ENCODE measurements at places on chromosomes 3 and 15.
A peak's percentile ranks its signal among the peaks of the same experiment; 100 is the strongest.

DNA sequence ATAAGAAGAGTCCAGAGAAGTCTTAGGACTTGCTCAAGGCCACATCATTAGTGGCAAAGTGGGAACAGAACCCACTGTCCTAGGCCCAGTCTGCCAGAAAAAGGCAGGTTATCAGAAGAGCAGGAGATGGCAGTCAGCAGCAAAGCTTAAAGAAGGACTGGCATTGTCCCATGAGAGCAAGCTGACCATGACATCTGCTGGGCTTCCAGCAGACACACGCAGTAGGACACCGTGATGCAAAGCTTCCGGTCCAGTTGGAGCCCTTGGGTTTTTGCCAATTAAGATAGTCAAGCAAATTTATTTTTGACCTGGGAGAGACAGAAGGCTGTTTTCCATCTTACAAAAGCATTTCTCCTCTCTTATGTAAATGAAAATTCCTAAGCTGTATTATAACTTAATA is 42.1 kb downstream of the ZBTB38 start:
- no peak for DNase-seq

DNA sequence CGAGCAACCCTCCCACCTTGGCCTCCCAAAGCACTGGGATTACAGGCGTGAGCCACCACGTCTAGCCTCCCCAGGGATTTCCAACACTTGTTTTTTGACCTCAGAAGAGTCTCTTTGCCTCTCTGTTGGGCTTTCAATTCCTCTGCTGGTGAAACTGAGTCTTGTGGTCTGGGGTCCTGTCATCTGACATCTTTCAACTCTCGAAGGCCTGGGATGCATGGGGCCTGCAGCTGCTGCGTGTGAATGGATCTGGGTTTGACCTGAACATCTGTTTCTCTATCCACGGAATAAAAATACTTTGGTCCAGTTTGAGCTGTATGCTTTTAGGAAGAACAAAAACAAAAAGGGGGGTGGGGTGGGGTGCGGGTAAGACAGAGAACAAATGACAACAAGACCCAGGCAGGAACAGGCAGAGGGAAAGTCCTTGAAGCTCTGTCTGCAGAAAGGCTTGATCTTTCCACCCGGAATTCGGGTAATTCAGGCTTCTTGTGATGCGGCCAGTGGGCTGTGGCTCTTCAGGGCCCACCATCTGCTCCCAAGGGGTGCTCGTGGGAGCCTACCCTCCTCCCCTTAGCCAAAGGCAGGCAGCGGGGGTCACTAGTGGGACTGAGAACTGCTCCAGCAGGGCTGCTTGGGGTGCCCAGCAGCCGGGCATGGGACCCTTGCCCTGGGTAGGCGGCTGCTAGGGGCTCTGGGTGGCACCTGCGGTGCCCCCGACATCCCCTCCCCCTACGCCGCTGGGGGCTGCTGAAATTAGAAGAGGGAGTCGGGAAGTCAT is 71.5 kb downstream of the SLC12A8 start:
- DNase-seq: no peak

DNA sequence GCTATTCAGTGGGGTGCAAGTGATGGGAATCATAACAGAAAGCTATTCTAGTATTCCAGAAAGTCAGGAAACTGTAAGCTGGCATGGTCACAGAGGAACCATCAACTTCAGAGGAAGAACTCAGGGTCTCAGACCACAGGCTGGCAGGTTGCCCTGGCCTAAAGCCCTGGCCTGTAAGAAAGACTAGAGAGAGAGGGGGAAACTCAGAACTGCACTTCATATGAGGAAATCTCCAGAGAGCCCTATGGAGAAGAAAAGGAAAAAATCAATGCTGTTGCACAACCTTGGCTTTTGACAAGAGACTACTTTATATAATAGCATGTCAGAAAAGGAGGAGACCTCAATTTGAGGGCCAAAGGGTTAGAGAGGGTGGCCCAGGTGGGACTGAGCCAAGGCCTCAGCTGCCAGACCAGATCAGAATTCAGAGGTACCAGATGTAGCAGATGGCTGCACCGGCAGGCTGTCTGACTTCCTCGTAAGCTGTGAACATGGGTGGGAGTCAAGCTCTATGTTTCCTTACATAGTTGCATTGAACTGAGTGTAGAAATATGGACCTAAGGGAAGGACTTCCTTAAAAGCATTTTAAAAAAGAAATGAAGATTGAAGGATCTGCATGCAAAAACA is 333.8 kb downstream of the PDCD6IP start:
- no peak for DNase-seq

- no peak for DNase-seq
Observed at GRCh38 chr3:126439968-126440708, 35.6 kb downstream of the ZXDC start.

DNA sequence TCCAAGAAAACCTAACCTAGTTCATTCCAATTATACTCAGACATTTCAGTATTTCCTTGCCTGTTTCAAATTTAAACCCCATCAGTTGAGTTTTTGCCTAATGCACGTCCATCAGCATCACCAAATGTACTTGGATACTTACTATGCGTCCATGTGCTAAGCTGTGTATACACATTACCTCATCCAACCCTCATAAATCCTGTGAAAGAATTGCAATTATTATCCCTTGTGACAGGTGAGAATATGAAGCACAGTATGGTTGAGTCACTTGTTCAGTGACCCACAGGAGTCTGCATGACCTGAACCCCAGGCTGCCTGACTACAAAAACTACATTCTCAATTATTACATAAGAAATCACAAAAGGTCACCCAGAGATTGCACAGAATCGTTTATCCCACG is 2.5 kb downstream of the OR5K2 start:
- DNase-seq: no peak

DNA sequence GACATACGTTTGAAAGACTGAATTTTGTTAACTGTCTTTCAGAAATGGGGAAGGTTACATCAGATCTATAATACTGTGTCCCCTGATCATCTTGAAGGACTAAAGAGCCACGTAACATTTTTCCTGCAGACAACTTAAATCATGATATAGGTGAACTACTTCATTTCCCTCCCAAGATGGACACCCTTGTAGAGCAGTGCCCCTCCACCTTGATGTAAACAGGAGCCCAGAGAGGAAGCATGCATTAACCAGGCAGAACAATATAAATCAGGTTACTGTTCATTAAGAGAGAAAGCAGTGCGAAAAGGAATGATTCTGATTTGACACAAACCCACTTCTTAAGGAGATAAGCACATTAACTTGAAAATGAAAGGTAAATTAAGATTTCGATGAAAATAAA is 36.1 kb downstream of the USP3 start:
- DNase-seq: no peak

DNA sequence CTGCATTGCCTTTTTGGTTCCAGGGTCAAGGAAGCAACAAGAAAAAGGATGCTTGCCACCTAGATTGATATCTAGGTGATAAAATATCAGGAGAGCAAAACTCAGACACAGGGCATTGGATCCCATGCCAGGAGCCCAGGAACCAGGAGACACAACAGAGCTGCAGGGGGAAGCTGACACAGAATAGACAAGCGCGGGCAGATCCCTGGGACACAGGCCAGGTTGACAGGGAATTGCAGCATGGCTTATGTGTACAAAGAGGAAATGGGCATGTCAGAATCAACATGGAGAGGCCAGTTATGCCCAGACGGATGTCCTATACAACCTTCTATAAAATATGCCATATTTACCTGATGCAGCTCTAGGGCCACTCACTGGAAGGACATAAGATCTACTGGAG is 84.2 kb downstream of the SEMA6D start:
- DNase-seq: no peak

- no peak for DNase-seq
Observed at GRCh38 chr3:87161013-87161412, 66.1 kb upstream of the CHMP2B start.

DNA sequence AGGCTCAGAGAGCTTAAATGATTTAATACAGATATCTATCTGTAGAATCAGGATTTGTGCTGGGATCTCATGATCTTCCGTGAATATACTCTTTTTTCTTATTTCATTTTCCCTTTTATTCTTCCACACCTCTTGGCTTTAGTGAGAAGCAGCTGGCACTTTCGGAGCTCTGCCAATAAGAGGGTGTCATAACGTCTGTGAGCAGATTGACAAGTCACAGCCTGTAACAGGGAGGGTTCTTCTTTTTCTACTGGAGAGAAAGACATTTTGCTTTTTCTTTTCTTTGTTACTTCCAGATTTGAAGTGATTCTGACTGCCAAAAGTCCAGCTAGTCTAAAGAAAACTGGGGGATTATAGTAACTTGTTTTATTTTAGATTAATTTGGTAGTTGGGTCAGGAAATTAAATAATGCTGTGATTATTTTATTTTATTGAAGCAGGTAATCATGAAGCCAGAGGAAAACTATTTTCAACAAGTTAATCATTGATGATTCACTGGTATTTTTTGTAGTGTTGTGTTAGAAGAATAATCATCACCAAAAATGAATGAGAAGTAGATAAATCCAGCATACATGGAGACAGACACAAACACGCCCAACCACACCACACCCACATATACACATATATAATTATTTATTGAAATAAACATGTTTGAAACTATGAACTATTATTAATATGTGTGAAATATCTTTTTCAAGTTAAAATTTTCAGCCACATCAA is 69.8 kb downstream of the TNFAIP8L3 start:
- DNase-seq: no peak

DNA sequence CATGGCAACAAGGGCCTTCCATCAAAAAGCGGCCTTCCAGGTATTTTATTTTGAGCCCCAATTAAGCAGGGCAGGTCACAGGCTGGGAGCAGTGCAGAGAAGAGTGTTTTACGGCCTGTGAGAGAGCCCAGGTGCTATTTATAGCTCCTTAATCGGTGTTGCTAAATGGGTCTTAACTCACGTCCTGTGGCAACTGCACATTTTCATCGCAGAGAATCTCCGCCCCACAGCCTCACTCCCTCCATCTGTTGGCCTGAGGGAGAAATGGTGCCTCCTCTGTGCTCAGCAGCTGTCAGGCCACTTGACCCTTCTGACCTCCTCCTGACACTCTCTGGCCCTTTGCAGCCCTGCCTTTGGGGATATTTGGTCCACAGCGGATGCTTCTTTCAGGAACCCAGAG is 58.6 kb downstream of the SPSB4 start:
- DNase-seq: no peak

DNA sequence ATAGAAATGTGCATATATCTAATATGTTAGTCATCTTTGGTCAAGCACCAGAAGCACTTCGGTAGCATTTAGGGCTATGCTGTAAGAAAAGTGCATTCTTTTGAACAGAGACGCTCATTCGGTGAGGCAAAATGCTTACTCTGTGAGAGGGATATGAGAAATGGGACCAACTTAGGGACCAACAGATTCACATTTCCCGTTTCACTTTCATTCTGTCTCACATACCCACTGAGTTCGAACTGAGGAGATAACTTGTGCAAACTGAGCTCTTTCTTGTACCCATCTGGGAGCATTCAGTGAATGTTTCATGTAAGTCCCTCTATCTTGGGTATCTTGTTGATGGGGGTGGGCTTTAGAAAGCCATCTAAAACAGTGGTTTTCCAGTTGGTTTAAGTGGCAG is 135.3 kb downstream of the FEZF2 start:
- DNase-seq: no peak

GRCh38 chr3:56773986-56774385 is 27.8 kb downstream of the ARHGEF3 start:
- DNase-seq: no peak

DNA sequence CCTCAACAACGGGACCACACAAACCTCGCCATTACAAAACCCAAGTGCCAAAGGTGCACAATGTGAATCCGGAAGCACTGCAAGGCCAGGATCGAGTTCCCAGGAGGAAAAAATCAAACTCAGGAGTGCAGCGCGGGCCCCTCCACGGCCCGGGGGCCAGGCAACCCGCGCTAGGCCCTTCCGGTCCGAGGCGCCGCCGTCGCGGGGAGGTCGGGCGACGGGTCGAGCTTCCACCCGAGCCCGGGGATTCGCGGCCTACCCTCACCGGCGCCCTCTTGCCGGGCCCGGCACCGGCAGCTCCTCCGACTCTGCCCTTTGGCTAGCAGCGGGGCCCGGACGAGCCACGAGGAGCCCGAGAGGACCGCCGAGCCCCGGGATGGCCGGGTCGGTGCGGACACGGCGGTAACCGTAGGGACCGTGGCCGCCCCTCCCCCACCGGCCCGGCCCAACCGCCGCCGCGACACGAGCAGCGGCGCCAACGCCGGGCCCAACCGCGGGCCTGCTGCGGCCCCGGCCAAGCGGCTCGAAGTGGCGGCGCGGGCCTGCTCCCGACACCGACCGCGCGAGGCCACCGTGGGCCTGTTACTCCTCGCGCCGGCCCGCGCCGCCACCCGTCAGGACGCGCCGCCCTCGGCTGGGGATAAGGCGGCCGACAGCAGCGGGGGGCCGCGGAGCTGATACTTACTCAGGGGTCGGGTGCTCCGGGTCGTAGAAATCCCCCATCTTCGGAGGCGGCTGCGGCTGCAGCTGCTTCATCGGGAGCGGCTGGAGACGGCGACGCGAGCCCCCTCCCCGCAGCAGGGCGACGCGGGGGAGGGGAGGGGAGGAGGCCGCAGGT is 525 bp downstream of the SETD2 start:
- DNase-seq: peak; percentile 35

GRCh38 chr15:69303337-69304181 is 4.8 kb downstream of the PAQR5 start:
- DNase-seq: no peak

- no peak for DNase-seq
Observed at GRCh38 chr3:150286390-150287147, 121.5 kb upstream of the TSC22D2 start.

DNA sequence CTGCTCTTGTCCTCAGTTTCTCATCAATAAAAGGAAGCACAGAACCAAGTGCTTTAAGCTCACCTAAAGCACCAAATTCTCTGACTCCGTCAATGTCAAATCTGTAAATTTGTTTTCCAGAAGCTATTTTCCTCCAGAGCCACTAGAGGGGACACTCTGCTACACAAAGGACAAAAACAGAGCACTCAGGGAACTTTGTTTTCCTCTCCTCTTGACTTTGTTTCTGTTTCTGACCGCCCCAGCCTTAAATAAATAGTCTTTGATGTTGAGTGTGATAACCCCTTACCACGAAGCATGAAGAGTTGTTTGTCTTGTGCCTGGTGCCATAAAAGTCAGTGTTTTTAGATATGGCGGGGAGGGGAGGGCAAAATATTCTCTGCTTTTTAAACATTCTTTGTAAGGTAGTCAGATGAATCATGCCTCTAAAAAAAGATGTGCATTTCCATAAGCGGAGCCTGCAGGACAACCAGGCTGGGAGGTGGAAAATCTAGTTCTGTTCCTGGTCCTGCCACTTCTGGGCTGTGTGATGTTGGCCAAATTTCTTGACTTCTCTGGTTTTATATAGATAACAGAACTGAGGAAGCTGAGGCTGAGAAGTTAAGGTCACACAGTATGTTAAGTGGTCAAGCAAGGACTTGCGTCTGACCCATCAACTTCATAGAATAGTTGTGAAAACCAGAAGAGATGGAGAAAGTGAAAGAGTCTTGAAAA is 7.3 kb upstream of the ZBTB38 start:
- DNase-seq: peak; percentile 92

- no peak for DNase-seq
Observed at GRCh38 chr3:124261306-124261705, 269.4 kb upstream of the ROPN1 start.

DNA sequence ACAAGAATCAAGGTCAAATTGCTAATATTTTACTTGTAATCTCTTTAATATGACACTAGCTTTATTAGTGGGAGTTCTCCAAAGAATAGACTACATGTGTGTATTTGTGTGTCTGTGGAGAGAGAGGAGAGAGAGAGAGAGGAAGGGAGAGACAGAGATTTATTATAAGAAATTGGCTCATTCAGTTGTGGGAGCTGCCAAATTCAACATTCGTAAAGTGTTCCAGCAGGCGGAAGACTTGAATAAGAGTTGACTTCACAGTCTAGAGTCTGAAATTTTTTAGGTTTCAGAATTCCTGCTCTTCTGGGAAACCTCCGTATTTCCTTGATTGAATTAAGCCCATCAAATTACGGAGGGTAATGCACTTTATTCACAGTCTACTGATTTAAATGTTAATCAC is 4.7 kb upstream of the CLDN1 start:
- no peak for DNase-seq

- peak; percentile 39 for DNase-seq
Observed at GRCh38 chr3:16840101-16840424, 44.7 kb upstream of the PLCL2 start.
